Cerebellar cortex (tissue), 1 donor: ENCODE measurements at places on chromosomes 7 and 10.

DNA sequence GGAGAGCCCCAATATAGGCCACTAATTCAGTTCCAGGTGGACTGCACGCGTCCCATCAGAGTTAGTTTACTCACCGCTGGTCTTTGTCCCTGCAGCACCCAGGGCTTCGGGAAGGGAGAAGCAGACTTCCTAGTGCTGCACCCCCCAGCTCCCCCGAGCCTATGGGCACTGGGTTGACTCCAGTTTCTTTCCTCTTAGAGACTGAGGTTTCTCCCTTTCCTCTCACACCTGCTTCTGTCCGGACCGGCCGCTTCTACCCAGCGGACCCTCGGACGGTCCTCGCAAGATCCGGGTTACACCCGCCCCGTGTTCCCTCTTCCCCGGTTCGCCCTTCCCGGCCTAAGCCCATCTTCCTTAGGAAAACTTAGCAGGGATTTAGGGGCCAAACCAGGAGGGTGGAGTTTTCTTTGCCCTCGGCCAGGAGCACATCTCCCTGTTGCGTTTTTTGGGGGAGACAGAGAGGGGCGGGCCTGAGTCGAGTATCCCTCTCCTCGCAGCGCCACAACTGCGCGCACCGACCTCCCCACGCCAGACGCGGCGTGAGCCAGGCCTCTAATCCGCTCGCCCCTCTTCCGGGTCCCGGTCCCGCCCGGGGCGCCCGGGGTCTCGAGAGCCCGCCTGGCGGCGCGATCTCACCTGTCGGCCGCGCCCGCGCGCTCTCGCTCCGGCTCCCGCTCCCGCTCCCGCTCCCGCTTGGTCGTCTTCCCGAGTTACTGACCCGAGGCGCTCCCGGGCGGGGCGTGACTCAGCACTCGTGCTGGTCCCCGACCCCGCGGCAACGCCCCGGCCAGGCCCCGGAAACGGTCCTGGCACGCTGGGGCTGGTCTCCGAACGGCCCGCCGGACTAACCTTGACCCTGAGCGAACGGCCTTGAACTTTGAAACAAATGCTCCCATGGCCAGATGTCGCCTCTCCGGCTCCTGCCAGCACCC lies at the start of gene AIFM2:
TSS of gene AIFM2 (minus strand) at position 728 of the 932 bp plus-strand sequence. CDS start 8,741 bp downstream, outside the sequence.
- DNase-seq, result no peak

GRCh38 chr7:22179442-22179879 lies 177.5 kb downstream of the RAPGEF5 start:
- DNase-seq, result no peak

DNA sequence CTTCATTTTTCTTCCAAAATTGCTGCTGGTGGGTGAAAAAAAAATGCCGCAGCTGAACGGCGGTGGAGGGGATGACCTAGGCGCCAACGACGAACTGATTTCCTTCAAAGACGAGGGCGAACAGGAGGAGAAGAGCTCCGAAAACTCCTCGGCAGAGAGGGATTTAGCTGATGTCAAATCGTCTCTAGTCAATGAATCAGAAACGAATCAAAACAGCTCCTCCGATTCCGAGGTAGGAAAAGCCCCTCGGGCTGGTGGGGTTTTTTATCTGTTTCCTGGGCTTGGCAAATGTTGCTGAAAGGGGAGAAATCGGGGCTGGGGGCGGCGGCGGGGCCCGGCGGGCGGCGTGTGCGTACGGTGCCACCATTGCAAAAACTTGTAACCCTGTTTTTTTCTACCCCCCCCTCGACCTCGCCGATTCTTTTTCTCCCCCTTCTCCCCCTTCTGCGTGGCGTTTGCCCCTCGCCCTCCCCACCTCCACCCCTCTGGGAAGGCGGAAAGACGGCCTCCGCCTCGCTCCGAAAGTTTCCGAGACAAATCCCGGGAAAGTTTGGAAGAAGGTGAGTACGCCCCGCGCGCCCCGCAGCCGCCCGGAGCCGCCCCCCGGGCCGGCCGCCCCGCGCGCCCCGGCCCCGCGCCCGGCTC lies 789 bp downstream of the TCF7L2 start:
- DNase-seq, result no peak

DNA sequence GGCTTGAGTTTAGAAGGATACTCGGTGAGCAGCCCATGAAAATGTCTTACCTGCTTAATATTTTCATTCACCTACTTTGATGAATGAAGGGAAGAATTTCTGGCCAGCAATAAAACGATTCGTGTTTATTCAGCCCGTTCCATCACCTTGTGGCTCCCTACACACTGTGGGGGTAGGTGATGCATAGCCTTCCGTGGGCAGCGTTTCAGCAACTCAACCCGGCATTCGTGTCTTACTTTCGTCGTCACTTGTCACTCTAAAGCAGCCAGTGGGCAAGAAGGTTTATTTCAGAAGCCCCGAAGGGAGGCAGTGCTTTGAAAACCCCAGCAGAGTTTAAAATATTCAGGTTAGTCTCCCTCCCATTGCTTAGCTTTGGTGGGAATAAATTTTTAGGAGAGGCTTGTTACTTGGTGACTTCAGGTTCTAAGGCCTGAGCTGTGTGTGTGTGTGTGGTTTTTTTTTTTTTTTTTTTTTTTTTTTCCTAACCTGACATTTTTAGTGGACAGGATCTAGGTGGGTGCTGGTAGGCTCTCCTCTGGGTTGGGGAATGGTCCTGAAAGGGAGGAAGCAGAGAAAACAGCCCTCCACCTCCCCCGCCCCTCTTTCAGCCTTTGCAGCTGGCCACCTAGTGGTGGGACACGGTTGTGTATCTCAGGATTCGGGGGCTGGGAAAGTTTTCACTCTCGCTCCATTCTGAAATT lies 1.8 kb downstream of the GRK5 start:
- DNase-seq, result peak; percentile 67

GRCh38 chr10:38146579-38147333 lies 52.6 kb downstream of the ZNF37A start:
- DNase-seq, result no peak

- no peak for DNase-seq
These were observed 254.6 kb downstream of the OTUD1 start for GRCh38 chr10:23693501-23693901.

GRCh38 chr7:93941945-93942344 lies 20.4 kb downstream of the GNG11 start:
- DNase-seq, result no peak

DNA sequence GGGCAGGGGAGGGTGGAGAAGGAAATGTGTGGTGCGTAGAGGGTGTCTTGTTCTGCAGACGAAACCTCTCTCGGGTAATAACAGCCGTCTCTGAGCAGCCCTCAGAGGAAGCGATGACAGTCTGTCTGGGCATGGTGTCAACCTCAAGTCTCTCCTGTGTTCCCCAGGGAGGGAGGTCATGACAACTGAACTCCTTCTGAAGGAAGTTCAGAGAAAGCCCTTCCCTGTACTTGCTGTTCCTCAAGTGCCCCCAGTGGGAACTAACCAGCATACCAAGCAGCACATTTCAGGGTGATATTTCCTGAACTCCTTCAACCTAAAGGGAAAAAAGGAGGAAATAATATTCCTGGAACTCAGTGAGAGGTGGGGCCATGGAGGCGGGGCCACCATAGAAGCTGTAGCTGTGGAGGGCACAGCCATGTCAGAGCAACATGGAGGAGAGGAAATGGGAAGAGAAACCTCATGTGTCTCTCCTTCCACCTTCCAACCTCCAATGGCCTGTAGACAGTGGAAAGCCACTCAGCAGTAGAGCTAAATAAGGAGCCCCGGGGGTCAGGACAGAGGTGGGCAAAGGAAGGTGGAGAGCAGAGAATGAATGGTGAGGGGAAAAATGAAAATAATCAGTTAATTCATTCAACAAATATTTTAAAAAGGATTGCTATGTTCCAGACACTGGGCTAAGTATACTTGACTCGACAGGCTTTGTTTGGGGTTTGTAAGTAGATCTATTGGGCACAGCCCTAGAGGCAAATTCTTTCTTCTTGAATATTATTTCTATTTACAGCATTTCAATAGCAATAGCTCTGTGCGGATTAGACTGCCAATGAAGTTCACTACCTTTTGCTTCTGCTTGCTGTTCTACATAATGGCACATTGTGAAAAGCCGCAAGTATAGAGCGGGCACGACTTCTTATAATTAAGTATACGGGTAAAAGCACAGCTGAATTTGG lies 61.0 kb upstream of the AOAH start:
- no peak for DNase-seq

GRCh38 chr10:63562857-63563256 lies 41.7 kb downstream of the REEP3 start:
- DNase-seq, result no peak

DNA sequence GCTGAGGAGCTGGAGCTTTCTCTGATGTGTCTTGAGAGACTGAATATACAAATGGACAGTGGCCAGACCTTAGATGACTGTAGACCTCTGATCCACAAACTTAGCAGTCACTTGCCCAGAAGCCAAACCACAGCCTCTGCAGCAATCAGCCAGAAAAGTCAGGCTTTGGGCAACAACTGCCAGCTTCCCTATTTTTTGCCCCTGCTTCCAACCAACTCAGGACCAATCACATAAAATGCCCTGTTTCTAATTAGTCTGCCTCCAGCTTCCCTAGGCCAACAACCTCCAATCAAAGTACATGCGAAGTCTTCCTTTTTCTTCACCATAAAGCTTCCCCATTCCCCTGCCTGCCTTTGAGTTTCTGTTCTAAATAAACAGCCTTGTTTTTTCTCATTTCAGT lies 37.8 kb upstream of the CACUL1 start:
- DNase-seq, result no peak

- DNase-seq, result peak; percentile 83
These were observed at the start of the genes COG5 and DUS4L for GRCh38 chr7:107563775-107564552. Gene COG5 (minus strand): TSS chr7:107563920. CDS start chr7:107563896, 24 bp downstream. Gene DUS4L (plus strand): TSS chr7:107563971. CDS start chr7:107567071, 3,100 bp downstream.

DNA sequence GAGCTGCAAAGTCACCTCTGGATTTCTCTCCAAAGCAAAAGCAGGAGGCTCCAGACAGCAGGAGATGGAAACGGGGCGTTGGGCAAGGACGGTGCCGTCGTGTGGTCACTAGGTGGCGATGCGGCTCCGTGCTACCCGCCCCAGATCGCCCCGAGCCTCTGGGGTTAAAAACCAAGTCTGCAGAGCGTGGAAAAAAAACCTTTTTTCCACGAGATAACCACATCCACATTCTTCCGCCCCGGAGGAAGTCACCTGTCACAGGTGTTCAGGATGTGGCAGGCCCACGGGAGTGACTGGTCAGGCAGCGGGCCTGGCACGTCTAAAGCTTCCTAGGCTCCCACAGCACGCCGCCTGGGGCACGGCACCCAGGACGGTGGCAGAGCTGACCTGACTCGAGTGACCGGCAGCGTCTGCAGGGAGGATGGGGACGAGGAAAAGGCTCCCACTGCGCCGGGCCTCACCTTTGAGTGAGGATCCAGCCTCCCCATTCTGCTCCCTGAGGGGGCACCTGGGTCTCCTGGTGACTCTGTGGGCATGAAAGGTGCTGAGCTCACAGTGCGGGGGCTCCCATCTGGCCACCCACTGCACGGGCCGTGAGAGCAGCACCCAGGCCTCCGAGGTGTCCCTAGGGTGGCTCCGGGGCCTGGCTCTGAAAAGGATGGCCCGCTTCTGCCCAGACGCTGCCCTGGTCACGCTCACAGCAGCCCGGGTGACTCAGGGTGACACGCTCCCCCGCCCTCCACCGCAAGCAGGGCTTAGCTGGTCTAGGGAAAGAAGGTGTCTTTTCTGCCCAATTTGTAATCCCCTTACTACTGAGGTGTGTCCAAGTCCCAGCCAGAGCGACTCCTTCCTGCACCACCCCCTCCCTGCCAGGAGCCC lies 71.3 kb upstream of the TNRC18 start:
- peak; percentile 87 for DNase-seq

- no peak for DNase-seq
These were observed 16.0 kb downstream of the KAT6B start for GRCh38 chr10:74842301-74842954.

GRCh38 chr10:129049501-129049900 lies 417.5 kb upstream of the MGMT start:
- DNase-seq, result no peak

DNA sequence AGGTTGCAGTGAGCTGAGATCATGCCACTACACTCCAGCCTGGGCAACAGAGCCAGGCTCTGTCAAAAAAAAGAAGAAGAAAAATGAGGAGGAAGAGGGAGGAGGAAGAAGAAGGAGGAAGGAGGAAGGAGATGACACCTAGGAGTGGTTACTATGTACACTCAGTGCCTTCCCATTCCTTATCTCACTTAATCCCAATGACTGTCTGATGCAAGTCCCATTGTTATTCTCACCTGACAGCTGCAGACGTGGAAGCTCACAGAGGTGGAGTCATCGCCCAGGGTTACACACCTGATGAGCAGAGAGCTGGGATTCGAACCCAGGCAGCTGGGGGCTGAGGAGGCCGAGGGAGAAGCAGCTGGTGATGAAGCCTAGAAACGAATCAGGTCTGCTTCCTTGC lies 258.8 kb downstream of the SNX10 start:
- no peak for DNase-seq

DNA sequence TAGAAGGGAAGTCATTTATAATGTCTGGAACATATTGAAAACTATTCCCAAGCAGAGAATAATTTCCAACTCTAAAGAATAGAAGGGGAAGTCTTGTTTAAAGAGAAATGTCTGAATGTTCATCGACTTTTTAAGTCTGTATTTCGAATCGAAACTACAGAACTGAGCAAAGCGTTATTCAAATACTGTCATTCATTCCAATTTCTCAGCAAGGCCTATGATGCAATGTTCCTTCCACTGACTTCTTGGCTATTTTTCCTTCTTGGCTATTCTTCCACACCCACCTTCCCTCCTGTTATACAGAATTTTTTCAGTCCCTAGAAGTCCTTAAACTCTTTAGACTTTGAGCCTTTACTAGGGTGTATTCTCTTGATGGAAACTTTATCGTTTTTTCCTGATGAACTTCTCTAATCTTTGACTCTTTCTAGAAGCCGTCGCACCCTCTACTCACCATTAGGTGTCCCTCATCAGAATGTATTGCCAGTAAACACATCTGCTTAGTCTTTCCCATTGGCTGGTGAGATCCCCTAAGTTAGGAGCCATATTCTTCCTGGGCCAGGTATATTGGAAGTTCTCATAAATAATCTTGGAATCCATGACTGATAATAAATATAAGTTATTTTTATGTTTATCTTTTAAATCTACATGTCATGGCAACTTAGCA lies 235.7 kb upstream of the CCDC6 start:
- no peak for DNase-seq

- no peak for DNase-seq
These were observed 156.8 kb downstream of the RNF216 start for GRCh38 chr7:5624386-5625365.

DNA sequence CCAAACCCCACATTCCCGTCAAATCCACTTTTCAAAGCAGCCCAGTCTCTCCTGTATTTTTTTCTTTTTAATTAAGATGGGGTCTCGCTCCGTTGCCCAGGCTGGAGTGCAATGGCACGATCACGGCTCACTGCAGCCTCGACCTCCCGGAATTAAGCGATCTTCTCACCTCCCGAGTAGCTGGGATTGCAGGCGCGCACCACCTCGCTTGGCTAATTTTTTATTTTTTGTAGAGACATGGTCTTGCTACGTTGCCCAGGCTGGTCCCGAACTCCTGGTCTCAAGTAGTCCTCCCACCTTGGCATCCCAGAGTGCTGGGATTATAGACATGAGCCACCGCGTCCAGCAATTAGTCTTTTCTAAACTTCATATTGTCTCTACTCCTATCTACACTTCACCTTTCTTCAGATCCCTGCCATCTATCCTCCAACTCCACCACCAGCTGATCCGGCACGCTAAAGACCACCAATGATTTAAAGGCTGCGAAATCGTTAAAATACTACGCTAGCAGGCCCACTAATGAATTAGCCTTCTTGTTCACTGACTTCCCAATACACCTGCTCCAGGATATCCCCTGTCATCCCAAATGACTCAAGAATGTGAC lies 525 bp upstream of the CHUK start:
- no peak for DNase-seq
